ENCODE measurements at places on chromosomes 1 and 21. TPM values are rescaled to one million over a fixed set of nuclear protein-coding genes. Genes with fewer than 3 reads are reported as not detected.

DNA sequence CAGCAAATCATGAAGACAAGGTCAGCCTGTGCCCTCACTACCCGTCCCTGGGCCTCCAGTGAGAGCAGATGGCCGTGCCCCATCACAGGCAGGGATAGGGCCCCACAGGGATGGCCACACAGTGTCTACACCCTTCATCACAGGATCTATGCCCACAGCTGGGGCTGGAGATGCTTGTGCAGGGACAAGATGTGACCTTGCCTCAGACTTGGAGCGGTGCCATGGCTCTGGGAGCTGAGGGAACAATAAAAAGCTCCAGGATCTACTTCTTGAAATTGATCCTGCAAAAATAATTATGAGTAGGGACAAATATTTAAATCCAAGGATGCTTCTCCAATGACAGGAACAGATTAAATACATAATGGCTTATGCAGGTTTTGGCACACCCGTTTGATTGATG is 25.4 kb upstream of the TCEA3 start:
- DNase-seq, result peak; percentile 83

GRCh38 chr1:158103861-158104522 is 76.7 kb upstream of the CD1D start:
- no peak for DNase-seq

- DNase-seq, result no peak
These were observed 34.3 kb upstream of the SIM2 start for GRCh38 chr21:36664662-36664990.

S100A8 gene
- 40.7 TPM for total RNA-seq

DNA sequence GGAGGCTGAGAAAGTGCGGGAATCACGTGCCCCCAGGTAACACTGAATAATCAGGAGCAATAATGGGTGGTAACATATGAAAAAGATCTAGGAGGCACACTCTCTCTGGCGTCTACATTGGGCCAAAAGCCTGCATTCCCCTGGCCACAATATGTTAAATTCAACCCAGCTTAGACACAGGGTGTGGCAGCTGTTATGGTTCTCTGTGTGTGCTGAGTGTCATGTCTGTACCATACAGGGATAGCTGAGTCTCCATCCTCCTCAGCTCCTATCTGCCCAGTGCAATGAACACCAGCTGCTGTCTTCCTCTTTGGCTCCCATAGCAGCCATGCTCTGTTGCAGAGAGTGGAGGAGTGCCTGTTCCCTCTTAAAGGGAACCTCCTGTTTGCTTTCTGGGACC is 14.3 kb downstream of the S100A11 start:
- no peak for DNase-seq

GRCh38 chr1:211473823-211474222 is 18.1 kb downstream of the RD3 start:
- no peak for DNase-seq

PLXNA2 gene
- 12.1 TPM for total RNA-seq

DNA sequence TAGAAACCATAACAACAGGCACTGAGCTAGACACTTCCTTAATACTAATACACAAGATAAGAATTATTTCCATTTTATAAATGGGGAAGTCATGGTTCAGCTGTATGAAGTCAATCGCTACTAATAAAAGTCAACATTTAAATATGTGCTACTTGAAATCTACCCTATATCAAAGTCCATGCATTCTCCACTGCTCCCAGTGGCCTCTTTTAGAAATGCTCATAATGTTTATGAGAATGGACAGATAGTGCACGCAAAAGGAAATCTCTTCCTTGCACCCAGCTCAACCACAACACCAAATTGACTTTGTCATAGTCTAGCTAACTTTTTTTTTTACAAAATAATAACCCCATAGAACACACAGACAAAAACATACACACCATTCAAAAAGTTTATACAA is 281.7 kb upstream of the CXADR start:
- no peak for DNase-seq

DNA sequence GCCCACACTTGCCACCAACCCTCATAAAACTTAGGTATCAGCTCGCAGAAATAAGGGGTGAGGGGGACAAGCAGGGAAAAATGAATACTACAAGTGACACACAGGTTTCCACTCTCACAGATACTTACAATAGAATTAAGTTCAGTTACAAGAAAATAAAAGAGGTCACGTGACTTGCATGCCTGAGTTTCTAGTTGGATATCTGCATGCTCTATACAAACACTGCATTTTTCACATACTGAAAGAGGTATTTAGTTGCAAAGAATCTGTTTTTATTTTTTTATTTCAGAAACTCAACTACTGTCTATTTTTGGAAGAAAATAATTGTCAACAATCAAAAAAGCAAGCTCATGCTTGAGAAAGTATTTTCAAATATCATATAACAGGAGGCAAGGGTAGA is 43.5 kb downstream of the DPYD start:
- no peak for DNase-seq
